Stimulated activated CD4-positive, alpha-beta T cell treated with anti-CD3 and anti-CD28 coated beads, Interleukin-12 subunit alpha, Interleukin-12 subunit beta, amount 100 ng/mL, for 4 hours (primary cell): ENCODE measurements at places on chromosomes 5 and 9.

DNA sequence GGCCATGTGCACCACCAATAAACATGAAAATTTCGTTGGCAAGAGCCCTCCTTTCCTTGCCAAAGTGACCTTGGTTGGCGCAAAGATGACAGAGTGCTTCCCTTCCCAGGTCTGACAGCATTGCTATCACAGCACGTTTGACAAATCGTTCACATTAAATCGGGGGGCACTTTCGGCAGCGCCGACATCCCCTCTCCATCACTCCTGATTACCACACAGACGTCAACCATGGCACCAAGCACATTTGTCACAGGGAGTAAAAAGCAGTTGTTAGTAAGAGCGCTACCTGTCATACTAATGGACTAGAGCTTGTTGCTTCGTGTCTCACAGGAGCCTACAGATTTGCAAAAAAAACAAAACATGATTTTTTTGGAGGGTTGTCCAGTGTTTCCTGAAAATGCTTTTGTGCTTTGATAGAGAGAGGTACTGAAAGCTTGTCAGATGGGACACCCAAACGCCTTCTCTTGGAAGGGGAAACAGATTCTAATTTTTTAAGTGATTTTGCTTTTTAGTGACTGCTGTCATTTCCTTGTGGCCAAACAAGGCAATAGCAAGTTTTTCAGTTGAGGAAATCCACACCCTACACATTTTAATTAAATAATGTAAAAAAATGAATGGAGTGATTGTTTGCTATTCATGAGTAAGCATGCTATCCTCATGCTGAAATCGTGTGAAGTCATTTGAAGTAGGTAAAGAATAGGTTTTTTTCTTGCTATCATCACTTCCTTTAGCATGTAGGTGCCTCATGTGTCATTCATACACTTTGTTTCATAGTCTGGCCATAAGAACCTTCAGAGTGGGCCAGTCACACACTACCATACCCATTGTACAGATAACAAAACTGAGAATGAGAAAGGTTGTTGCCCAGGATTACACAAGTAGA is 682.8 kb upstream of the WWC1 start:
- no peak for DNase-seq

- DNase-seq = no peak
These were observed 42.4 kb downstream of the EXD3 start for GRCh38 chr9:137380606-137381005.

DNA sequence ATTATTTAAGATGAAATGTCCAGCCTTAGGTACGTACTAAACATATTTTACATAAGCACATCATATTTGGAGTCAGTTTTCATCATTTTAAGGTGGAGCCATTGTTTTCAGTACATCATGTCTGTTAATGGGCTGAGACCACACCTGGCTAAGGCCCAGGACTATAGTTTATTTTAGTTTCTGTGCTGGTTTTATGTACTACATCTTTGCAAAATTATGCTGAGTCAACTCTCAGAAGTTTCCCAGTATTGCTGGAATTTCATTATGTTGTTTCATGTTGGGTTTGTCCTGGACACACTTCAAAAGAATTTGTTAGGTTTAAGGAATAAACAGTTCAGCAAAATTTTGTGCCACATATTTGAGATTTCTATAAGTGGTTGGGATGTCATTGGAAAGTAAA is 171.2 kb downstream of the CCDC171 start:
- DNase-seq = no peak

- no peak for DNase-seq
These were observed 98.6 kb downstream of the PAM start for GRCh38 chr5:102853680-102854079.
